Endothelial cell (in vitro differentiated cells): ENCODE measurements at places on chromosomes 12 and 14. TPM values are rescaled to one million over a fixed set of nuclear protein-coding genes. Genes with fewer than 3 reads are reported as not detected.

MYF6 gene
- total RNA-seq = 0.31 TPM

CCT2 gene
- total RNA-seq = 153 TPM

KRT8 gene
- 194 TPM for total RNA-seq

- no peak overlapping the region for H3K4me3 ChIP-seq
- DNase-seq = no peak
- H3K27ac ChIP-seq = no peak overlapping the region
- peaks cover 2% of the 10 kb centered on the region for H3K27me3 ChIP-seq
- H3K36me3 ChIP-seq = no peaks in the 10 kb centered on the region
These were observed 41.9 kb upstream of the MED13L start for GRCh38 chr12:116319233-116319897.

GRCh38 chr12:68048648-68049297, 59.5 kb downstream of the IFNG-AS1 start:
- no peak for DNase-seq
- H3K36me3 ChIP-seq = no peaks in the 10 kb centered on the region
- no peaks in the 10 kb centered on the region for H3K27me3 ChIP-seq
- H3K27ac ChIP-seq = no peak overlapping the region

GRCh38 chr12:122979908-122980182, 636 bp upstream of the ARL6IP4 start:
- peaks cover 10% of the 10 kb centered on the region for H3K27me3 ChIP-seq
- peak overlapping the region; percentile 75 for H3K27ac ChIP-seq
- H3K4me3 ChIP-seq = peak overlapping the region; percentile 94
- peaks cover 35% of the 10 kb centered on the region for H3K4me1 ChIP-seq
- H3K36me3 ChIP-seq = peaks cover 5% of the 10 kb centered on the region

- H3K27ac ChIP-seq = no peak overlapping the region
- no peak for DNase-seq
- no peak overlapping the region for H3K4me3 ChIP-seq
- peaks cover 3% of the 10 kb centered on the region for H3K36me3 ChIP-seq
- H3K27me3 ChIP-seq = no peaks in the 10 kb centered on the region
These were observed 384.6 kb downstream of the APAF1 start for GRCh38 chr12:99029511-99030271.

- peaks cover 4% of the 10 kb centered on the region for H3K27me3 ChIP-seq
- H3K4me1 ChIP-seq = peaks cover 47% of the 10 kb centered on the region
- H3K36me3 ChIP-seq = peaks cover 17% of the 10 kb centered on the region
These were observed 2.0 kb downstream of the CSRNP2 start for GRCh38 chr12:51081421-51081820.

DNA sequence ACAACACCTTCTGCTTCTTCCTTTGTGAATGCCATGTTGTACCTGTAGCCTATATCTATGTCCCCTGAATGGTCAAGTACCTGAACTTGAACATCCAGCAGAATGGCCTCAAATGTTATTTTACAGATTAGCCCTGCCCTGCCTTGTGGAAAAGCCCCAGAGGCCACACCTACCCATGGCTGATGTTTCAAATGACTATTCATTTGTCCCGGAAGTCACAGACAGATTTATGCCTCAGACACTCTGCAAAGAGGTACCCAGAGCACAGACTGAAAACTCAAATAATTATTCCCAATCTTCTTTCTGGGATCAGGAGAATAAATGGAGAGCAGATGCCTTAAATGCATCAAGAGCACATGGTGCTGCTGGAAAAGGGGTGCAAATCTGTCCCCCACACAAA, 13.0 kb upstream of the DPF3 start:
- H3K27ac ChIP-seq = no peak overlapping the region
- DNase-seq = no peak
- no peaks in the 10 kb centered on the region for H3K36me3 ChIP-seq
- H3K27me3 ChIP-seq = no peaks in the 10 kb centered on the region
- H3K4me1 ChIP-seq = no peaks in the 10 kb centered on the region
- H3K4me3 ChIP-seq = no peak overlapping the region

GRCh38 chr12:122730215-122731014, at the start of gene HCAR1:
Gene HCAR1, minus strand, starts transcription at chr12:122730844. Its CDS starts 505 bp downstream, at chr12:122730339.
- no peak for DNase-seq
- peaks cover 45% of the 10 kb centered on the region for H3K4me1 ChIP-seq
- H3K27me3 ChIP-seq = peaks cover 3% of the 10 kb centered on the region
- H3K4me3 ChIP-seq = no peak within 1 kb of the TSS

DNA sequence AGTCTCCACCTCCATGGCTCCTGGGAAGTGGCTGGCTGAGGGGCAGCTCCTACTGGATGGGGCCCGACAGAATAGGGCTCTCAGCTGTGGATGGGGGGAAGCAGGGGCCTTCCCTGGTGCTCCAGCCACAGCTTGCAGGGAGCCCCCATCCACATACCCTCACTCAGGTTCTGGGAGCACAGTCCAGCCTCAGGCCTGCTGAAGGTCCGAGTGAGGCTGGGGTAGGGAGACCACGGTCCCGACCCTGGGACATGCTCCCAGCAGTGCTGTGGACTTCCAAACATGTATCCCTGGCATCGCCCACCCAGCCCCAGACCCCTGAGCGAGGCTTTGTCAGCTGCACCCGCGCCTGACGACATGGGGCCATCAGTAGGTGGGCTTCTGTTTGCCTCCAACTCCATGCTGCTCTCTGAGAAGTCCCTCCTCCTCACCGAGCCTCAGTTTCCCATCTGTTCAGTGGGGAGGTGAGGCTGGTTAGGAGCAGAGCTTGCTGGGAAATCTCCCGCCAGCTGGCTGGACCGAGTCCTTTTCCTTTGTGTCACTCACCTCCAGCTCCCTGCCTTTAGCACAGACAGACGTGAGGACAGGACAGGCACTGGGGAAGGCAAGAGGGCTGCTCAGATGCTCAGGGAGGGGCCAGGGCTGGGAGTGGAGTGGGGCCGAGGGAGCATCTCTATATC, 9.1 kb upstream of the ATG101 start:
- peaks cover 3% of the 10 kb centered on the region for H3K27me3 ChIP-seq
- H3K4me1 ChIP-seq = peaks cover 3% of the 10 kb centered on the region
- H3K4me3 ChIP-seq = no peak overlapping the region
- no peak overlapping the region for H3K27ac ChIP-seq
- DNase-seq = no peak

DNA sequence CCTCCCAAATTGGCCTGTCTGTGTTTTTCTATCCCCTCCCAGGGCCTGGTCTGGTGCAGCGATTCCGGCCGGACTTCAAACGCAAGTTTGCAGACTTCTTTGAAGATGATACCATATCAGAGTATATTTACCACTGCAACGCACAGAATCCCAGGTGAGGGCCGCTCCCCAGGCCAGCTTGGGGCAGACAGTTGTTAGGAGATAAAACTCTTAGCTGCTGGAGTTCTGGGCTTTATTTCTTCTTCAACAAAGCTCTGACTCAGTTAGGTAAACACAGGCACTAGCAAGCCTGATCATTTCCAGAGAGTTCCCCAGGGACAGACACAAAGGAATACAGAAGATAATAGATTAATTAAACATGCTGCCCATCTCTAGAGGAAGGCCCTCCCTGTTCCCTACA, 8.3 kb downstream of the ABHD4 start:
- H3K4me1 ChIP-seq = peaks cover 14% of the 10 kb centered on the region
- H3K27ac ChIP-seq = no peak overlapping the region
- peaks cover 68% of the 10 kb centered on the region for H3K36me3 ChIP-seq
- no peak for DNase-seq
- H3K27me3 ChIP-seq = peaks cover 7% of the 10 kb centered on the region

GRCh38 chr14:34781242-34781641, 66.8 kb upstream of the CFL2 start:
- H3K27me3 ChIP-seq = no peaks in the 10 kb centered on the region
- peaks cover 16% of the 10 kb centered on the region for H3K4me1 ChIP-seq
- no peak overlapping the region for H3K4me3 ChIP-seq
- peak overlapping the region; percentile 84 for H3K27ac ChIP-seq
- peak; percentile 7 for DNase-seq
